ENCODE measurements at places on chromosomes 12 and 14. TPM values are rescaled to one million over a fixed set of nuclear protein-coding genes. Genes with fewer than 3 reads are reported as not detected.

The NPFF gene
- not detected for total RNA-seq

The SLCO1B1 gene
- 0.09 TPM for total RNA-seq

The NEUROD4 gene
- not detected for total RNA-seq

The AGAP2 gene
- total RNA-seq, result 2.8 TPM

The OR4L1 gene
- total RNA-seq, result not detected

The KRT5 gene
- total RNA-seq, result 0.51 TPM

The TAS2R43 gene
- 1.9 TPM for total RNA-seq

The TPH2 gene
- total RNA-seq, result not detected

The INHBC gene
- 0.31 TPM for total RNA-seq

The ZBTB42 gene
- total RNA-seq, result 5.8 TPM

The SLC6A13 gene
- 0.97 TPM for total RNA-seq

The CIROP gene
- total RNA-seq, result not detected

The GNB3 gene
- total RNA-seq, result 24.3 TPM

The ADGRD1 gene
- 5.5 TPM for total RNA-seq

The PROX2 gene
- not detected for total RNA-seq

The CRIP1 gene
- 17.1 TPM for total RNA-seq

The HSPA2 gene
- 10.5 TPM for total RNA-seq

The KRT73 gene
- not detected for total RNA-seq

The ZFHX2 gene
- 13.7 TPM for total RNA-seq

The CCDC177 gene
- 0.24 TPM for total RNA-seq
